HFFc6 (cell line): ENCODE measurements at places on chromosomes 2 and 18. TPM values are rescaled to one million over a fixed set of nuclear protein-coding genes. Genes with fewer than 3 reads are reported as not detected.
A peak's percentile ranks its signal among the peaks of the same experiment; 100 is the strongest.

GRCh38 chr2:122480501-122481243 is 725.2 kb downstream of the TSN start:
- H3K27me3 ChIP-seq: no peaks in the 10 kb centered on the region
- no peaks in the 10 kb centered on the region for H3K4me1 ChIP-seq
- no peak for DNase-seq
- no peaks in the 10 kb centered on the region for H3K36me3 ChIP-seq

- peaks cover 40% of the 10 kb centered on the region for H3K4me1 ChIP-seq
- peaks cover 30% of the 10 kb centered on the region for H3K36me3 ChIP-seq
- H3K4me3 ChIP-seq: no peak overlapping the region
- H3K27ac ChIP-seq: 0 out of 2 replicates have a peak overlapping the region, but pooled peaks have one; percentile 21
Observed at GRCh38 chr18:9933865-9934264, 20.0 kb downstream of the VAPA start.

DNA sequence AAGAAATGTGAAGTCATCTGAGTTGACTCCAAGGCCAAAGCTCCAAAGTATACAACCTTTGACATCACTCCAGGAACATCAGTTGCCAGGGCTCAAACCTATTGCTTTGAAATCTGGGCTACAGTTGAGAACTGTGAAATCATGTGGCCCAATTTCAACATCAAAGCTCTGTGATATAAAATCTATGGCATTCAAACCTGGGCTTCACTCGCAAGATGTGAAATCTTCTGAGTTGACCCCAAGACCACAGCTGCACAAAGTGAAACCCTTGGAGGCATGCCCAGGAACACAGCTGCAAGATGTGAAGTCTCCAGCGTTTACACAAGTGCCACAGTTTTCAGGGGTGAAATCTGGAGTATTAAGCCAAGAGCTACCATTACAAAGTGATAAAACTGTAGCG is 9.4 kb upstream of the ZNF512 start:
- no peak for DNase-seq
- H3K36me3 ChIP-seq: peaks cover 31% of the 10 kb centered on the region
- H3K27me3 ChIP-seq: peaks cover 9% of the 10 kb centered on the region
- no peak overlapping the region for H3K27ac ChIP-seq
- H3K4me3 ChIP-seq: no peak overlapping the region

ACTR2 gene
- 352 to 412 TPM (median 399 TPM) in 3 replicates for total RNA-seq

LYPD6B gene
- 23.6 to 87.8 TPM (median 65.5 TPM) in 3 replicates for total RNA-seq

- H3K27me3 ChIP-seq: peaks cover 6% of the 10 kb centered on the region; the same call in 1 of the 2 replicates
- no peak overlapping the region for H3K4me3 ChIP-seq
- H3K4me1 ChIP-seq: peaks cover 30% of the 10 kb centered on the region
- 0 out of 2 replicates have a peak, but pooled peaks cover 3% of the 10 kb centered on the region for H3K36me3 ChIP-seq
Observed at GRCh38 chr2:241931976-241932898, 62.7 kb downstream of the RTP5 start.

- peaks cover 10% of the 10 kb centered on the region; the same call in 1 of the 2 replicates for H3K36me3 ChIP-seq
- H3K4me1 ChIP-seq: no peaks in the 10 kb centered on the region
- no peak overlapping the region for H3K27ac ChIP-seq
Observed at GRCh38 chr2:61125798-61126197, 36.2 kb upstream of the C2orf74 start.

- no peaks in the 10 kb centered on the region for H3K4me1 ChIP-seq
- no peak for DNase-seq
- H3K36me3 ChIP-seq: no peaks in the 10 kb centered on the region
- H3K4me3 ChIP-seq: no peak overlapping the region
- H3K27me3 ChIP-seq: peaks cover 32% of the 10 kb centered on the region
Observed at GRCh38 chr2:65501074-65501473, 68.7 kb upstream of the SPRED2 start.

CIB4 gene
- total RNA-seq: not detected in 3 replicates

DNA sequence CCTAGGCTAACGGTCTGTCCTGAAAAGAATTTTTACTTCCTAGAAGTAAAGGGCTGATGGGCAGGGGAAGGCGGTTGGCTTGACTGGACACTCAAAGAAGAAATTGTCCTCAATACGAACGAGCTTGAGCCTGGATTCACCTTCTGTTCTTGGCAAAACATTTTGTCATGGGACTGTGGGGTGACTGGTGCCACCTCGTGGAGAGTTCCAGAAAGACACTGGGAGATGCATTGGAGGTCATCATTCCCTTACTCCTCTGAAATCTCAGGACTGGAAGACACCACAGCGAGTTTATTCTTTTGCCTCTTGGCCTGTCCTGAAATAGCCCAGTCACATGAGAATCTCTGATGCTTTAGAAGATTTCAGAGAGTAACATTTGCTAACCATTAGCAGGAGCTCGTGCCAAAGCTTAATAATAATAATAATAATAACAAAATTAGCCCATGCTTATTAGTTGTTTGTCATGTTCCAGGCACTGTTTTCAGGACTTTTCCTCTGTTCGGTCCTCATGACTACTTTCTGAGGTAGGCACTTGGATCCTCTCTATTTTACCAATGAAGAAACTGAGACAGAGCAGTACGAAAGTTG is 44.5 kb downstream of the TMEM182 start:
- peak; percentile 64 for DNase-seq
- H3K4me1 ChIP-seq: peaks cover 7% of the 10 kb centered on the region
- peaks cover 2% of the 10 kb centered on the region; the same call in 1 of the 2 replicates for H3K27me3 ChIP-seq

- no peaks in the 10 kb centered on the region for H3K36me3 ChIP-seq
- DNase-seq: no peak
- H3K27me3 ChIP-seq: peaks cover 10% of the 10 kb centered on the region
Observed at GRCh38 chr2:130957915-130958314, 121.2 kb downstream of the ARHGEF4 start.

- H3K36me3 ChIP-seq: no peaks in the 10 kb centered on the region
- H3K4me3 ChIP-seq: no peak overlapping the region
- H3K27ac ChIP-seq: no peak overlapping the region
- no peak for DNase-seq
- no peaks in the 10 kb centered on the region for H3K4me1 ChIP-seq
Observed at GRCh38 chr2:41399437-41400087, 648.3 kb upstream of the PKDCC start.

SATB2 gene
- 6.3 to 12.0 TPM (median 8.2 TPM) in 3 replicates for total RNA-seq

- no peaks in the 10 kb centered on the region for H3K36me3 ChIP-seq
- peaks cover 24% of the 10 kb centered on the region for H3K4me1 ChIP-seq
- no peak for DNase-seq
- H3K4me3 ChIP-seq: no peak overlapping the region
- H3K27ac ChIP-seq: no peak overlapping the region
Observed at GRCh38 chr2:71822463-71822862, 325.2 kb downstream of the CYP26B1 start.

CKAP2L gene
- 11.9 to 35.7 TPM (median 26.2 TPM) in 3 replicates for total RNA-seq

DNA sequence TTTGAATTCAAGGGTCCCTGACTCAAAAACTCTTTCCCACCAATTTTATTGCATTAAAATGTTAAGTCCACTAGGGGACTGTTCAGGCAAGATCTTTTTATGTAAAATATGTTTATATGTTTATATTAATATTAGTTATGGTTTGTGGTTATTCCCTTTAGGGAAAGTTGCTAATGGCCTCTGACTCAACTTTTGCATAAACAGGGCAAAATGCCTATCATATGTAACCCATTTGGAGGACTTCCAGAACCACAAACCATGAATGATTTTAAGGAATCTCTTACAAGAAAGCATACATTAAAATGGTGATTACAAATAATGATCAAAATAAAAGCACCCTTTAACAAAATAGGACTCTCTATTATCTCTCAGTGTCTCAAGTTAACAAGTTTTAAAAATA is 1484.5 kb upstream of the ZEB2 start:
- H3K4me3 ChIP-seq: no peak overlapping the region
- H3K27me3 ChIP-seq: no peaks in the 10 kb centered on the region; the same call in 1 of the 2 replicates
- DNase-seq: peak; percentile 40
- H3K4me1 ChIP-seq: no peaks in the 10 kb centered on the region
- no peaks in the 10 kb centered on the region for H3K36me3 ChIP-seq

DNA sequence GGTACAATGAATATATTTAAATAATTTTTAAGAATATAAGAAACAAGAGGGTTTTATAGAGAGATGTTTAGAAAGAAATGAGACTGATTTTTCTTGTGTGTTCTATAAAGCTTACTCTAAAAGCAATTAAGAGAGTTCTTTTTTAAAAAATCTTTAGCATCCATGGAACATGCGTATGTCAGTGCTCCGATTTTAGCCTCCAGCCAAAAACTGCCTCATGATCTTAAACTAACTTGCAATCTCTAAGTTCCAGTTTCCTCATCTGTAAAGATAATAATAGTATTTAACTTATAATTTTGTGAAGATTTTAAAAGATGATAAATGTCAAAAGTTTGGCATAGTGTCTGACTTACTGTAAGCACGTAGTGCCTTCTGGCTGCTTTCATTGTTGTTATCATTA is 448.7 kb downstream of the EPHA4 start:
- no peaks in the 10 kb centered on the region for H3K27me3 ChIP-seq
- no peak for DNase-seq
- no peak overlapping the region for H3K27ac ChIP-seq
- no peak overlapping the region for H3K4me3 ChIP-seq

SERPINB4 gene
- not detected in 3 replicates for total RNA-seq

NABP1 gene
- total RNA-seq: 91.9 to 112 TPM (median 107 TPM) in 3 replicates

DNA sequence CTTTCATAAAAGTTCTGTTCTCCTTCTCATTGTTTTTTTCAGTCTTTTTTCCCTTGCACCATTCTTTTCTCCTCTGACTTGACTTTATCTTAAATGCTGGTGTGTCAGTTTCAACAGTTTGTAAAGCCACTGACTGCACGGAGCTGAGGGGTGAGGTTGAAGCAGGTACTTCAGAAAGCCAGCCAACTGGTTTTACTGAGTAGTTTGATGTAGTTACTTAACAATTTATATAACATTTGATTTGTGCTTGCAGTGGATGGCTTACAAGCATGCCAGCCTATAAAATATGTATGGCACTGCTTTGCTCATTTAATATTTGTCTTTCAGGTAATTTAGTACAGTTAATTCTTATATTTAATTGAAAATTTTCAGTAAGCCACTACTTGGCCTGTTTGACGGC is 55.4 kb downstream of the FAM171B start:
- H3K27me3 ChIP-seq: no peaks in the 10 kb centered on the region; the same call in 1 of the 2 replicates
- peaks cover 20% of the 10 kb centered on the region for H3K36me3 ChIP-seq
- no peak overlapping the region for H3K4me3 ChIP-seq
- no peaks in the 10 kb centered on the region for H3K4me1 ChIP-seq

LIPT1 gene
- 2.4 to 3.0 TPM (median 2.7 TPM) in 3 replicates for total RNA-seq

DNA sequence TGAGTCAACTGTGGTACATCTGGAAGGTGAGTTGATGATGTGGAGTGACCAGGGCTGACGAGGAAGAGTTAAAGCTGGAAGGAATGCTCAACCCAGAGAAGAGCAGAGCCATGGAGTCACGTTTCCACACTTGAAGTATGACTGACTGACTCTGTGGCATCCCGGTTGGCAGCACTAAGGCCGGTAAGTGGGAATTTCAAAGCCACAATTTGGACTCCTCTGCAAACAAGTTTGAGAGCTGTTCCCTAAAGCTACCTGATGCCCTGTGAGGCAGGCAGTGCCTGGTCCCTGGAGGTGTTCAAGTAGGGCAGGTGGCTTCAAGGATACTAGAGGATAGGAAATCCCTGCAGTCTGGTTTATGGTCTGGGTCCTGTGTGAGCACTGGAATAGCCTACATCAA is 69.3 kb upstream of the ITGB6 start:
- H3K4me1 ChIP-seq: peaks cover 63% of the 10 kb centered on the region
- peak overlapping the region; percentile 84 for H3K4me3 ChIP-seq
- H3K36me3 ChIP-seq: peaks cover 38% of the 10 kb centered on the region

IL1R1 gene
- total RNA-seq: 17.0 to 24.5 TPM (median 18.0 TPM) in 3 replicates

- H3K36me3 ChIP-seq: no peaks in the 10 kb centered on the region
- H3K4me1 ChIP-seq: no peaks in the 10 kb centered on the region
- DNase-seq: no peak
- H3K27me3 ChIP-seq: no peaks in the 10 kb centered on the region
- H3K4me3 ChIP-seq: no peak overlapping the region
Observed at GRCh38 chr2:129404000-129404685, 575.3 kb upstream of the RAB6C start.

- peaks cover 2% of the 10 kb centered on the region for H3K27me3 ChIP-seq
- H3K4me1 ChIP-seq: peaks cover 40% of the 10 kb centered on the region
- H3K36me3 ChIP-seq: peaks cover 9% of the 10 kb centered on the region; the same call in 1 of the 2 replicates
- DNase-seq: no peak
- H3K4me3 ChIP-seq: no peak overlapping the region
Observed at GRCh38 chr18:61394983-61395382, 61.8 kb downstream of the CDH20 start.

ZNF532 gene
- 42.9 to 52.6 TPM (median 46.5 TPM) in 3 replicates for total RNA-seq

SLC40A1 gene
- not detected in 3 replicates for total RNA-seq

- no peak overlapping the region for H3K4me3 ChIP-seq
- H3K4me1 ChIP-seq: peaks cover 23% of the 10 kb centered on the region
- H3K36me3 ChIP-seq: peaks cover 14% of the 10 kb centered on the region
- no peak overlapping the region for H3K27ac ChIP-seq
Observed at GRCh38 chr2:117812443-117812842, 2.0 kb upstream of the DDX18 start.

DNA sequence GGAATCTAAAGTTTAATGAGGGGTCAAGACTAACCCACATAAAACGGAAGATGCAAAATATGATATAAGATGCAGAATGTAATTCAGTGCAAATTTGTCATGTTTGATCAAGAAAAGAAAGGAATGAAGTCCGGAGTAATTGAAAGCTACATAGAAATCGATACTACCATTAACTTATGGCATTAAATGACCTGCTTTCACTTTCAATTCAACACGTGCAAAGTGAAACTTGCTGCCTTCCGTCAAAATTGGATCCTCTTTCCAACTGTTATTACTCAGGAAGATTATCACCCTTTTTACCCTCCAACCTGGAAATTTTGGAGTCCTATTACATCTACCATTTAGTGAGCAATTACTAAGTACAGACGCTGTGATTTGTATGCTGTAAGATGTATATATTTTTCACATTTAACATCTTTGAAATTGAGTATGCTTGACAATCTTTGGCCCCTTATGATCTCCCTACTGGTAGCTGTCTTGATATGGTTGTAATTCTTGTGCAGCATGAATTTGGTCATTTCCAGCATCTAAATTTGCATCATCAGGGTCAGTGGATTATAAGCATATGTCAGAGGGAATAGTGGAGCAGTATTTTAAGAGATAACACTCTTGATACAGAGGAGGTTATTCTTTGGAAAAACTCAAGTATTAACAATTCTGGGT is 18.6 kb downstream of the UNC80 start:
- H3K4me3 ChIP-seq: peak overlapping the region; percentile 84
- H3K36me3 ChIP-seq: no peaks in the 10 kb centered on the region
- DNase-seq: no peak
- no peak overlapping the region for H3K27ac ChIP-seq
- peaks cover 1% of the 10 kb centered on the region; the same call in 1 of the 2 replicates for H3K27me3 ChIP-seq
- peaks cover 6% of the 10 kb centered on the region; the same call in 1 of the 2 replicates for H3K4me1 ChIP-seq
